SIG-M5 (cell line): ENCODE measurements at places on chromosomes 2 and 18.

- DNase-seq = no peak
These were observed 19.9 kb upstream of the SPATS2L start for GRCh38 chr2:200286578-200286977.

GRCh38 chr2:144331674-144332355 lies 188.1 kb downstream of the ZEB2 start:
- DNase-seq = no peak

DNA sequence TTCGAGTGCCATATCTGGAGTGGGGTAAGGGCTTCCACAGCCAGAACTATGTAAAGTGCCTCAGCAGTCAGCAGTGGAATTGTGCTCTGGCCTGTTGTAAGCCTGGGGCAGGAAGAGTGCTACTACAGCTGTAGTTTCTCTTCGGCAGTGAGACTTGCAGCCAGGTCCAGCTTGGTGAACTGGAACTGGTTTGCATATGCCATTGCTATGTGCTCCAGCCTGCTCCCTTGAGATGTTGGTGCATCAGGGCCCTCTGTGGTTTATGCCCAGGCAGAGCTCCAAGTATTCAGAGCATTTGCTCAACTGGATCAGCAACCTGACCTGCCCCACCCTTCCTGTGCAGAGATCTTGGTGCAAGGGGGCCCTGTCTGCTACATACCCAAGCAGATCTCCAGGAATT lies 47.8 kb downstream of the ZNF804A start:
- DNase-seq = no peak

DNA sequence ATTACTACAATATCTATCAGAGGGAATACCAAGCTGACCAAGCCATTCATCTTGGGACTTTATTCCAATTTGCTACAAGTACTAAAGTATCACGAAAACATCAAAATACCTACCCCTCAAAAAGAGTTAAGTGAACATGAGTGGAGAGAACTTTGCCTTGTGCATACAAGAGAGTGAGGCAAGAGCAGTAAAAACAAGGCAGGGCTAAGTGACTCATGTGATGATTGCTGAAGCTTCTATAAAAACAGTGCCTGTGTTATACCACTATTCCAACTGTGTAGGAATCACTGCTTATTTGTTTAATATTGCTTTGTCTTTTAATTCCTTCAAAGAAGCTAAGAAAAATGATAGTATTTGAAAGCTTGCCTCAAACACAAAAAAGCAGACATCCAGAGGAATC lies 61.2 kb downstream of the FARSB start:
- no peak for DNase-seq

DNA sequence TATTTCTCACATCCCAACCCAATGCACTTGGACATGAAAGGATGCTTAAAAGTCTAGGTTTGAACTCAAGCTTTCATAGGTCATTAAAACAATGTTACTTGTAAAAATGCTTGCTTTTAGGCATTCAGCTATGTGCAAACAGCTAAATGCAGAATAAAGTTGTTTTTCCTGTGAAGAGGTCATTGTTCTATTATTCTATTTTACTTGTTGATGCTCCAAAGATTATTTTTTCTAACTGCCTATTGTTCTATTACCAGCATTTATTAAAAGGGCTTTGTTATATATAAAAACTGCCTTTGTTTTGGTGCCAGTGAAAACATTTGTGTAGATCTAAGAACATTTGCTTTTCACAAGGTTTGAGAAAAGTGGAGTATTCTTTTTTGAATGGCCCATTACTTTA lies 49.4 kb downstream of the TMEM178A start:
- DNase-seq = no peak

GRCh38 chr2:26730549-26731344 lies 33.3 kb upstream of the SLC35F6 start:
- no peak for DNase-seq

DNA sequence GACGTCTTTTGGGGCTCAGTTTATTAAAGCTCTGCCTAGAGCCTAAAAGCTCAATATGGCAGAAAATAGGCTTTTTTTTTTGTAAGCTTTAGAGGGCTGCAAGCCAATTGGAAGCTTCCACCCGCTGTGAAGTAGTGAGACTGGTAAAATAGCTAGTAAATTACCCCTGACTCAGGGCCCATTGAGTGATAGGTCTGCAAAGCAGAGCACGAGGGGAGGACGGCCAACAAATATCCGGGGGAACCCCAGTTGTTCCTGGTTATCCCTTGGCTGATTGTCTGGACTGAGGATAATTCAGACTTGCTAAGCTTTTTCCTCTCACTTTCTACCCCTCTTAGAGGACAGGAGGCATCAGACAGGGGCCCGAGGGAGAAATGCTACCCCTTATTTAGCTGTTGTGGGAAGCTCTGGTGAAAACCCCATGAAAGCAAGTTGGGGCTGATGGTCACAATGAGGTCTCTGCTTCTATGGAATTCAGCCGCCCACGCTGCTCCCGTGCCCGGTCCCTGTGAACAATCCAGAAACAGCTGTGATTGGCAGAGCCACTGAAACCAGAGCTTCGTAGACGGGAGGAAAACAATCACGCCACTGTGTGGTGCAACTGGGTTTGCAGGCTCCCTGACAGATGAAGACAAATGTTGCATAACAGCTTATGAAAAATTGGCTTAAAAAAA lies 141.9 kb upstream of the LGALSL start:
- DNase-seq = no peak

- no peak for DNase-seq
These were observed 44.5 kb upstream of the KCNE4 start for GRCh38 chr2:223007531-223007930.

GRCh38 chr18:33656889-33657448 lies 79.0 kb downstream of the ASXL3 start:
- no peak for DNase-seq

DNA sequence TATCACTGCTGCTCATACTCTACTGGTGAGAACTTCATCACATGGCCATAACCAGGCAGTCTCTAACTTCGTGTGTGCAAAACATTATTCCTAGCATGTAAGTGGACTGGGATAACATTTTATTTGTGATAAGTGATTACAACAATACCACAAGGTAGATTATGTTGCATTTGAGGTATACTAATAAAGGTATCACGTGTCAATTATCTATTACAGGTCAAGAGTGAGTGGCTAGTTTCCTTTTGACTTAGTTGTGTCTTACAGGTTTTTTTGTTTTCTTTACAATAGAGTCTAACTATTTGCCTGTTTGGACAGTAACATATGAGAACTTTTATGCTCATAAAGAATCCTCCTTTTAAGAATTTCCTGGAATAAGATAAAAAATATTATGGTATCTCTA lies 67.2 kb upstream of the DSC1 start:
- no peak for DNase-seq

DNA sequence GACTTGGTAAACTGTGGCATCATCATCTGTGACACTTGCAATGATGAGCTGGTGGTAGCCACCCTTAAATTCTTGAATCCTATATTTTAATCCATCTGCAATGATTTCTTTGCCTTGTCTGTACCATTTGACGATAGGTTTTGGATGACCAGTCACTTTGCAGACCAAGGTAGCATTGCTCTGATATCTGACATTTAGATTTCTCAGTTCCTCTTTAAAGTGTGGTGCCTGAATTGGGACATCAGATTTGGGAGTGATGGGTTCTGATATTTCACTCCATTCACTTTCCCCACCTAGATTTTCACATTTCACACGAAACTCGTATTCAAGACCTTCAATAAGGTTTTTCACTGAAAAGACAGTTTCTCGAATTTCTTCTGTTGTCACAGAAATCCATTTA lies 55.8 kb downstream of the PLEKHA3 start:
- no peak for DNase-seq

DNA sequence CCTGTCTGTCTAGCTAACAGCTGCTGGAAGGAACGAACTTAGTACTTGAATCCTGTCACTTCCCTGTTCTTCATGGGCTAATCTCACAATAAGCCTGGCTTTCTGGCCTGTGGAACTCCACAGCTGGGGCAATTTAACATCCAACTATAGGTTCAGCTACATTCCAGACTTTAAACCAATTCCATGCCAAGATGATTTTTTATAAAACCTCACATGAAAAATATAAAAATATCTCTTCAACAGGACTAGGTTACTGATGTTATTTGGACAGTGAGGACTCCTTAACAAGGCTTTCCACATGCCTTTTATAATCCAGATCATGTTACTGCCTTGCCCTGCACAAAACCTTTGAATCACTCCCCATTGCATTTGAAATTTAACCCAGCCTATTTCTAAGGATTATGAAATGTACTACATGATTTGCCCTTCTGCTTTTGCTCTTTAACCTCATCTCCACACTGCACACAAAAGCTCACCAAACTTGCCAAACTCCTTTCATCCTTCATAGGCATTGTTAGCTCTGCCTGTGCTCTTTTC lies 863.2 kb upstream of the CHAC2 start:
- no peak for DNase-seq

DNA sequence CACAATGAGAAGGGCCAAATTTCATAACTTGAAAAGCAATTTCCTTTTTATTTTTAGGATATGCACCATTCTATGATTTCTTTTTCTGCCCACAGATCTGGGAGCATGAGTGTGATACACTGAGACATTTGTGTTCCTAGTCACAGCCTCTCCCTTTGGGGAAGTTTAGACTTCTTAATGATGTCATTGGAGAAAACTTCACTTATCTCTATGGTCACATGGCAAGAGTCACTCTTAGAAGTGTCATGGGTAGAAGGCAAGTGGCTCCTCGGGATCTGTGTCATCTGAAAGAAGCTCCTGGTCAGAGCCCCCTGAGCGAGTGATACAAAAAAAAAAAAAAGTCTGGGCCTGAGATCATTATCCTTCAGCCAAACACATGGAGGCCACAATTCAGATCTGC lies 62.5 kb upstream of the LGALSL start:
- DNase-seq = no peak

- no peak for DNase-seq
These were observed 24.2 kb upstream of the RHOB start for GRCh38 chr2:20422402-20423271.

DNA sequence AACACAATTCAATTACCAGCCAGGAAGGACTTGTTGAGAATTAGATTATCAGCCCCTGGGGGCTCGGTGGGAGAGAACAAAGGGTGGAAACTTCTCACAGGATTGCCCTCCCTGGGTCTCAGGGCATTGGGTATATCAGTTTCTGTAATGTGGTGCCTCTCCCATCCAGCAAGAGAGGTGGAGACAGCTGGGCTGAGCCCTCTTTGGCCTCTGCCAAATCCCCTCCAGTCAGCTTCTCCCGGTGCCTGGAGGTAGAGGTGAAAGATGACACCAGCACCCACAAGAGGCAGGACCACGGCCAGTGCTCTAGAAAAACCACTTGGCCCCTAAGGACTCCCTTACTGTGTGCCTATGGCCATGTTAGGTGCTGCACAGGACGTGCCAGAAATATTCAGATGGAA lies 179.7 kb downstream of the HAUS1 start:
- no peak for DNase-seq

GRCh38 chr2:219199470-219200211 lies 6.9 kb upstream of the ZFAND2B start:
- DNase-seq = no peak

DNA sequence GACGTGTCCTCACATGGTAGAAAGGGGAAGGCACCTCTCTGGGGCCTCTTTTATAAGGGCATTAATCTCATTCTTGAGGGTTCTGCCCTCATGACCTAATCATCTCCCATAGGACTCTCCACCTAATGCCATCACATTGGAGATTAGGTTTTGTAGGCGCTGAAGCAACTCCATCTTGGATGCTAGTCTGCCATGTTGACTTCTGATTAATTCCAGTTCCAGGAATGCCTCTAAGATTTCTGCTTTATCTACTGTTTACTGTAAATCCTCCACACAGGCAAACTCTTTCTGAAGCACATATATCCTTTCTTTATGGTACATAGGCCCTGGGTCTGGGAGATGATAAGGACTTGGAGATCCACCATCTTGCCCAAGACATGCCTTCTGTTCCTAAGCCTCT lies 49.3 kb upstream of the YWHAQ start:
- no peak for DNase-seq

DNA sequence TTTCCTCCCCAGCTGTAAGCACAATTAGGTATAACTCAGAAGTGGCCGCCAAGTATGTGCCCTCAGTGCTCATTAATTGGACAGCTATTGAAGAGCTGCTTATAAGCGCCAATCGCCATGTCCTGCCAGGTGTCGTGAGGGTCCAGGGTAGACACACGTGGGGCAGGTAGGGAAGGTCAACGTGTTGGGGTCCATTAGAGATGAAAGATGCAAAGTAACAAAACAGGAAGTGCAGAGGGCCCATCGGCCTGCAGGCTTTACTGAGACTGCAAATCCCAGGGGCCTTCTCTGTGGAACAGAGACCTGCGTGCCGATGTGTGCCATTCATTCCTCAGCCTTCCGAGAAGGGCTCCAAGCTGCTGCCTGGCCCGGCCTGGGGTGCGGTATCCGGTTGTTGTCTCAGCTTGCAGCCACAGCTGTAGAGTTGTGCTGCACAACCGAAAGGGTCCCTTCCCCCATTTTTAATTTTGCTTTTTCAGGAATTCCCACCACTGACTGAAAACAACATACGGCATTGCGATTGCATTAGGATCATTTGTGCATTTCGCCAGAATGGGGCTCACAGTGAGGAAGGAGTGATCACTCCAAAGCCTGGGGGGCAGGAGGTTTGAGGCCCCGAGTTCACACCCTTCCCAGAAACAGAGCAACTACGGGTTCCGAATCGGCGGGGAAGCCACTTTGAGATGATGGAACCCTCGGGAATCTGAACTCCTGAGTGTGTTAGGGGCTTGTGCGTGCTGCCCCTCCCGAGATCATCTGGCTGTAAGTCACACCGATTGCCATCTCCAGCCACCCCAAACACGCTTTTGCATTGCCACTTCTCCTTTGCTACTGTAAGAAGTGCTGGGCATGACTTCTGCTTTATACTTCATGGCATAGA lies 94.3 kb downstream of the TSHZ1 start:
- no peak for DNase-seq

DNA sequence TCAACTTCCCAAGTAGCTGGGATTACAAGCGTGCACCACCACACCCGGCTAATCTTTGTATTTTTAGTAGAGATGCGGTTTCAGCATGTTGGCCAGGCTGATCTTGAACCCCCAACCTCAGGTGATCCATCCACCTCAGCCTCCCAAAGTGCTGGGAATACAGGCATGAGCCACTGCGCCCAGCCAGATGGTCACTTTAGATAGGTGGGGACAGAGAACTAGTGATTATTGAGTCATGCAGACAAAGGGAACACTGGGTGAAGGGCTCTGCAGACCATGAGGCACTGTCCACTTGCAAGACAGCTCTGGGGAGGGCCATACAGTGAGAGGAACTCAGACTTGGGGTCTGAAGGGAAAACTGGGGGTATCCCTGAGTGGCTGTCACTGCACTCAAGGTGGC lies 58.4 kb upstream of the POMC start:
- DNase-seq = no peak

DNA sequence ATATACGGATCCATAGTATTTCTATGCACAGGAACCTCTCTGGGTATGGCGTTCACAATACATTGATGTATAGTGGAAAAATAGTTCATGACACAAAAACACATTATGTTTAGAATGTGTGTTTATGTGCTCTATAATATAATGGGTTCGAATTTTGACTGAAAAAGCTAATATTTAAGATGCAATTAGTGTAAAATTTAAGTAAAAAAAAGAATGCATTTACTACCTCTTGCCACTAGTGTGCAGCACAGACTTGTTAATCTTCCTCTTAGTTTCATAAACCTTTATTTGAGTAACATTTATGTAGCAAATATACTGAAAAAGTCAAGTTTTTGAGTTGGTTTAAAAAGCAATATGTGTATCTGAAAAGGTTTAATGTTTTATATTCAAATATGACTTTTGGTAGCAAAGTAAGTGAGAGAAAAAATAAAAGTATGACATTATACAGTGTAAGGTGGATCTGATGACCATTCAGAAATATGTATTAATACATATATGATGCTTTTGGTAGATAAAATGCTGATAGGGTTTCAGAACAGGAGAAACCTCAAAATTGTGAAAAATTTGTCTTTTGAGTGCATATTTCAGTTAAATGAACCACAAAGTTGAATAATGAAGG lies 49.4 kb downstream of the CCDC102B start:
- DNase-seq = no peak

GRCh38 chr18:25113566-25113965 lies 238.4 kb downstream of the ZNF521 start:
- DNase-seq = no peak
